ENCODE measurements at places on chromosomes 7 and 10. TPM values are rescaled to one million over a fixed set of nuclear protein-coding genes. Genes with fewer than 3 reads are reported as not detected.

ABCB1 gene
- 50.1 TPM for total RNA-seq

AQP1 gene
- total RNA-seq = 429 TPM

CPA2 gene
- total RNA-seq = not detected

LEP gene
- not detected for total RNA-seq

CACNB2 gene
- total RNA-seq = 19.4 TPM

CCZ1 gene
- 18.2 TPM for total RNA-seq

GIMAP8 gene
- 47.7 TPM for total RNA-seq

ANKRD22 gene
- not detected for total RNA-seq

PFKFB3 gene
- 19.2 TPM for total RNA-seq

DNA sequence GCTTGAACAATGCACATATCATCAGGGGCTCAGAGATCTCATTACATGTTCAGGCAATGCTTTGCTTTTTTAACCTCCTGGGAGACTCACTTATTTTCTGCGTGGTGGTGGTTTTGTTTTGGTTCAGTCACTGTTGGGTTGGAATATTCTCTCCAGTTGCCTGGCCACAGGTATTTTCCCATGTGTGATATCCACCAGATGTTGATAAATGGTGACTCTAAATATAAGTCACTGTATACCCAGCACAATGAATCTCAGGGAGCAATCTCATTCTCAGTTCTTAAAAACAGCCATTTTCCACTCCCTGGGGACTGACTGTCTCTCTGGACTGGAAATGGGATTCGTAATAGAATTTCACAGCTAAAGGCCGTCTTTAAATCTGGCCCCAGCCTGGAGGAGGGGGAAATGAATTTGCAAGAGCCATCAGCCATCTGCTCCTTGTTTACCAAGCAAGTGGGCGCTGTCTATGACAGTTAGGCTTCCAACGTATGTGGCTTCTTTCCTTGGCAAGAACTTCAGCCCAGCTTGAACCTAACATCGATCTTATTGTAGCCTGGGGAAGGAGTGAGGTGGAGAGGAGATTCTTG, 1106.2 kb downstream of the NRG3 start:
- DNase-seq = no peak

DNA sequence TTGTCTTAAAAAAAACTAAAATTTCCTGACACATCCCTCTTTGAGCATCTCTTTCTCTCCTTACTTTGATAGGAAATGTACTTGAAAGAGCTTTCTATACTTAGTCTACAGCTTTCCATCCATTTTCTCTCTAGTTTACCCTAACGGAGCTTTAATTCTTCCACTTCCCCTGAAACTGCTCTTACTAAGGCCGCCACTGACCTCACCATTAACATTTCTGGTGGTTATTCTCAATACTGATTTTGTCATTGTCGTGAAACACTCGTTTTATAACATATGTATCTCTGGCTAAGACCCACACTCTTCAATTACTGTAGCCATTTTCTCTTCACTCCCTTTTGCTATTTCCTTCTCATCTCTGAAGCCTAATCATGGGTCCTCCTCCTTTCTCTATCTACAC, 262.0 kb upstream of the FERD3L start:
- DNase-seq = no peak

DNA sequence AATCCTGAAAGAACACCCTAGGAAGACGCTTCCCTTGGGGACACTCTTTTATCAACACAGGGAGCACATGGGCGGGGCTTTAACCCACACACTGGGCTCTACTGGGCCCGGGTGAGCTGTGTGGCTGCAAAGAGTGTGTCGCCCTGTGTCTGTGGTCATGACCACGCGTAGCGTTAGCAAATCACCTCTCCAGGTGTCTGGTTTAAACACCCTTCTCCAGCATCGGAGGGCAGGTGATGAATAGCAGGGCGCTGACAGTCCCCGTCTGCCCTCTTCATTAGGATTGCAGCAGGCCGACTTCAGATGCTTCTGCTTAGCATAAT, 127.7 kb downstream of the ADARB2 start:
- no peak for DNase-seq

- DNase-seq = no peak
Observed at GRCh38 chr7:28237363-28237762, 56.8 kb upstream of the JAZF1 start.

- no peak for DNase-seq
Observed at GRCh38 chr10:127928021-127928806, 21.3 kb downstream of the PTPRE start.

GRCh38 chr7:491958-492713, 27.5 kb downstream of the PDGFA start:
- no peak for DNase-seq

DNA sequence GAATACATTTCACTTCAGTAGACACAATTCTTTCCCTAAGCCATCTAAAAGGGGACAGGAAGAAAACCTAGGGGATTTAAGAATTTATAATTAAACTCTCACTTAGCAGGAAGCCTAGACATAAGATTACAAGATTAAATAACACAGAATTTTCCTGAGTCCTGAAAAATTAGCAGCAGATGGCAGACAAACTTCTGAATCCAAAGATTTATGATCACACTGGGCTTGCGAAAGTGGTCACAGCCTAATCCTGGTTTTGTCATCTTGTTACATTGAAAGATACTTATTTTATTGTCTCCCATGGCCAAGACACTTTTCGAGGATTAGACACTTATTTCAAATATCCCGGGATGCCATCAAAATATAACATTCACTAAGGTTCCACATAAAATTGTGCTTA, 2.9 kb downstream of the ERLIN1 start:
- no peak for DNase-seq

DNA sequence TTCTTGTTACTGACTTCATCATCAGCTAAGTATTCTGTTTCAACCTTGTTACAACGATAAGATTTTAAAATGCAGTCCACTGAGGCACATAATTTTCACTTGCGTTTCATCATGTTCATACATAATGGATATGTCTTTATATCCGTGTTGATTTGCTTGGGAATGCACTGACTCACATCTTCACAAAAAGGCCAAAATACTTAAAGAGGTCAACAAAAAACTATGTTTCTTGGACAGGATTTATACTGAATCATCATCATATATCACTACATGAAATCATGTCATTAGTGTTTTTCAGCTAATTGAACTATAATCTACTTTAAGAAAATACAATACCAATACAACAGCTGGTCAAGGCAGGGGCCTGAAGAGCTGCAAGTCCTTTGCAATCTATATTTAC, 324.5 kb upstream of the KLF6 start:
- no peak for DNase-seq

GRCh38 chr10:119325131-119325530, 117.8 kb downstream of the GRK5 start:
- no peak for DNase-seq

GRCh38 chr7:132276976-132277725, 299.1 kb downstream of the PLXNA4 start:
- no peak for DNase-seq

- no peak for DNase-seq
Observed at GRCh38 chr10:29171717-29172116, 117.2 kb upstream of the LYZL1 start.

DNA sequence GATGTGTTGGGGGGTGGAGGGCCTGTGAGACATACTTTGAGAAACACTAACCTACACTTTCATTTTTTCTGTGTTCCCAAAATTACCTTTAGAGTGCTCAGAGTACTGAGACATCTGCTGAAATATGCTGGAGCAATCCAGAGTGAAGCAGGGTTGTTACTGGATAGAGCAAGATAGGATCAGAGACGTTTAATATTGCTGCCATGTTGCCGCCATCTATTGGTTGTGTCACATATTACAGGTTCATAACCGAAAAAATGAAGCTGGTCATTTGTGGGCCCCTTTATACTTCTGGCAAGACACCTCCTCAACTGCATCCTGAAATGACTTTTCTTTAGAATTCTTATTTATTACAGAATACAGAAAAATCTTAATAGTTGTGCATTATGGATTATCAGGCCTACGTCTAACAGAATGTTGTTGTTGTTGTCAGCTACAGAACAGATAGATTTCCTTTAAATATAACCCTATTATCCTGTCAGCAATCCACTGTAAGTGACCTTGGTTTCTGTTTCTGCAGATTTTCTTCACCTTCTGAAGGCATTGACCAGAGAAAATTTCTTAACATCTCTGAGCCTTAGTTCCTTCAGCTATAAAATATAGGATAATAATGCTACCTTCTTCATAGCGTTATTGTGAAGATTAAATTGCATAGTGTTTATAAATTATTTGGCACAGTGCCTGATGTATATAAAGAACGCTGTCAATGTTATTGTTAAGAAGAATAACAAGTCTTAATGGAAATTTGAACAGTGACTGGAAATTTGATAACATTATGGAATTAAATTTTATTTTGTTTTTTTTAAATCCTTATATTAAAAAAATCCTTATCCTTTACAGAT, 16.2 kb upstream of the DLD start:
- DNase-seq = no peak

GRCh38 chr7:46513447-46513848, 592.4 kb upstream of the IGFBP3 start:
- DNase-seq = no peak
